ENCODE measurements at places on chromosomes 2 and 18.

- DNase-seq = no peak
These were observed 687.8 kb downstream of the TDRD15 start for GRCh38 chr2:21811541-21811940.

GRCh38 chr2:22912398-22912797 is 472.6 kb upstream of the KLHL29 start:
- no peak for DNase-seq

DNA sequence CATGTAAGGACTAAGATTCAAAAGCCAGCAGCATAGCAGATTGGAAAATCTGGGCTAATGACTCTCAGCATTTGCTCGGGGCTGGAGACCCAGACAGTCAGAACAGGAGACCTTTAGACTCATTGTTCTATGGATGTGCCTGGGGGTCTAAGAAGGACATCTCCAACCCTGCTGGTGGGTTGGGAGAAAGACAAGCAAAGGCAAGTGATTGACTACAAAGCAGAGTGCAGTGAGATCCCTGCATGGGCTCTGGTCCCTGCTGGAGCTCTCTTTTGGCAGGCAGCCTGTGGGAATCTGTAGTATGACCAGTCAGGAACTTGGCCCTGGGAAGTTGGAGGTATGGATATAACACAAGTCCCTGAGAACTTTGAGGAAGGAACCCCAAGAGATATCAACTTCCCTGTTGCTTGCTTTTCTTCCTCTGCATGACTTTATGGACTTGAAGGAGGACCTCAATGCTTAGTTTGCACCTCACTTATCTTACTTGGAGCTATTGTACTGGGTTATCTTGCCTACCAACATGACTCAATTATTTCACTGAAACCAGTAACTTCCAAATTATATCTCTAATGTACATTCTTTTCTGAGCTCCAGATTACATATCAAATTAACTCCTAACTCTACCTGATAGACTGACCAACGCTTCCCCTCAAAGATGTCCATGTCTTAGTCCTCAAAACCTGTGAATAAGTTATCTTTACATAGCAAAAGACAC is 236.0 kb downstream of the CYRIA start:
- no peak for DNase-seq

DNA sequence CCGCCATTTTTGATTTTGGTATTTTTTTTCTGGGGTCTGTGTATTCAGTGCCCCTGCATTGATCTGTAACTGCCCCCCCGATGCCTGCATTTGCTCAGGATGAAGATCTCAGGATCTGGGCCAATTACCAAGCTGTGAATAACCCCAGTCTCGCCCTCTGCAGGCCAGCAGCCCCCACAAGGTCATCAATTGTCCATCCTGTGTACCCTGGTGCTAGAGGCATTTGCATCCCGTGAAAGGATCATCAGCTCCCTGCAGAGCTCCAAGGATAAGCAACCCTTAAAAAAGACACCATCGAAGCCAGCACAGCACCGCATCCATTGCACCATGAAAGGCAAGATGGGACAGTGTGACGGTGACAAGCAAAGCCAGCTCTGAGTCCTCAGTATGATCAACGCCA is 154.1 kb upstream of the KLHL29 start:
- DNase-seq = no peak

DNA sequence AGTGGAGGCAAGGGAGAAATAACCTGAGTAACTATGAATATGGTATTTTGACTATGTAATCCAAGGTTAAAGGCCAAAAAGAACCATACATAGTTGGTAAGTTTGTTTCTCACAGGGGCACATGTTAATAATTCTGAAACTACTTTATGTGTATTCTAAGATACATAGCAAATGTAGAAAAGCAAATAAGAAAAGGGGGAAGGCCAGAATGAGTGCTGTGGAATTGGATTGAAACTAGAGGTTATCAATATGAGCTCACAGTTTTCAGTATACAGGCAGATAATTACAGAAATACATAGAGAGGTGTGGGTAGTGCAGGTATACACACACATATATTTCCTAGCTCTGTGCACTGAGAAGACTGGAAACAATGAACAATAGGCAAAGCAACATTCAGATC is 13.7 kb downstream of the INO80C start:
- DNase-seq = no peak

GRCh38 chr2:175169191-175169590 is 1.2 kb upstream of the ATF2 start:
- no peak for DNase-seq
